ENCODE measurements at places on chromosomes 1 and 21. TPM values are rescaled to one million over a fixed set of nuclear protein-coding genes. Genes with fewer than 3 reads are reported as not detected.

Gene ZC3H12A
- total RNA-seq = 3.1 TPM

Gene PGBD2
- 6.7 TPM for total RNA-seq

Gene OR2T2
- not detected for total RNA-seq

Gene PTPN7
- total RNA-seq = not detected

Gene MYOC
- not detected for total RNA-seq

Gene TNFRSF18
- total RNA-seq = not detected

Gene TRMT13
- total RNA-seq = 12.8 TPM

Gene RGS13
- total RNA-seq = not detected

Gene CA6
- total RNA-seq = not detected

Gene FAM89A
- 6.8 TPM for total RNA-seq

Gene RBM11
- total RNA-seq = 0.18 TPM
